Muscle of leg (tissue), 16 donors: ENCODE measurements at places on chromosomes 2 and 18.

- no peak for DNase-seq
These were observed 15.3 kb downstream of the CELF4 start for GRCh38 chr18:37550118-37550875.

- DNase-seq = no peak
These were observed 39.5 kb upstream of the TFPI start for GRCh38 chr2:187593697-187594096.

- no peak for DNase-seq
These were observed 159.0 kb upstream of the CCDC195 start for GRCh38 chr2:224875153-224875552.

DNA sequence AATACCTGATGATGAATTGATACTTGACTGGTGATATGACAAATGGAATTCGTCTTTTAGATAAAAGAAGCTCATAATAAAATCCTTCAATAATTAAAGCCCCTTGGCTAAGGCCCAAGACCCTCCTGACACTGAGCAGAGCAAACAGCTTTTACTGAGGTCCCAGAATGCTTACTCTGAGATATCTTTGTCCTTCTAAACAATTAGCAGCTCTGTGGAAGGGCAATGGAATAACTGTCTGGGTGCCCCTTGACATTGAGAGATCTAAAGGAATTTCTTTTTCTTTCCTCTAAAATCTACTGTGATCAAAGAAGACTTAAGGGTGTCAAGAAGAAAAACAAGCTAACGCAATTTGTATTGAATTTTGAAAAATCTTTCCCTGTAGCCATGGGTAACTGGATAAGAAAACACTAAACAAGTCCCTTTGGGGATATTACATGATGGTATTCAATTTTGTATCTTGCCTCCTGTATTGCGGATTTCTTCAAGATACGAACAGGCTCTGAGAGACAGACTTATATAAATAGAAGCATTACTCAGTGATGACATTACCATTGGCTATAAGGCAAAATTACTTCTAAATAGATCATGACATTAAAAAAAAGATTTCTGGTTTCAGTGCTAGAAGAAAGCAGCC is 128.8 kb downstream of the MREG start:
- DNase-seq = peak; percentile 92

- DNase-seq = no peak
These were observed 4.7 kb downstream of the PLCL1 start for GRCh38 chr2:197809064-197809463.

DNA sequence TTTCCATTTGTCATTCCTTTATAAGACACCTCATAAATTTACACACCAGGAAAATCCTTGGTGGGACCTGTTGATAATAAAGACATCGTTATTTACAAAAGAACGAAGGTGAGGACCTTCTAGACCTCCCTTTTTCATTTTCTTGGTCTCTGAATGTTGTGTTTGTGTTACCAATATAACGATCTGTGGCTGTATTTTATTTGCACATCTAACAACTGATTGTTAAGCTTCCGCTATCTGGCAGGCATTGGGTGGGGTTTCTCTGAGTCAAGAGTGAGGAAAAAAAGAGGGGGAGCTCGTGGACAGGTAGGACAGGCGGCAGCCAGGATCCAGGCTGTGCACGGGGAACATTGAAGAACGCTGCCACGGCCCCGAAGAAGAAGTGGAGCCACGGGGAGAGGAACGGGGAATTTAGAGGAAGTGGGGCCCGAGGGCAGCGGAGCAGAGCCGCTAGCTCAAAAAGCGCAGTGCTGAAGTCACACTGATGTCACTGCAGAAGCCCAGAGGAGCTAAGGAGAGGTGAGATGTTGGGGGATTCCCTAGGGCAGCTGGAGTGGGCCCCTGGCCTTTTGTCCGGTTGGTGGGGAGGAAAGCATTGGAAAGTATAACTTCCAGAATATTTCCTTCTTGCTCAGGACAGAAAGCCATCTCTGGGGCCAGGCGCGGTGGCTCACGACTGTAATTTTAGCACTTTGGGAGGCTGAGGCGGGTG is 20.9 kb upstream of the DNMT3A start:
- peak; percentile 63 for DNase-seq

DNA sequence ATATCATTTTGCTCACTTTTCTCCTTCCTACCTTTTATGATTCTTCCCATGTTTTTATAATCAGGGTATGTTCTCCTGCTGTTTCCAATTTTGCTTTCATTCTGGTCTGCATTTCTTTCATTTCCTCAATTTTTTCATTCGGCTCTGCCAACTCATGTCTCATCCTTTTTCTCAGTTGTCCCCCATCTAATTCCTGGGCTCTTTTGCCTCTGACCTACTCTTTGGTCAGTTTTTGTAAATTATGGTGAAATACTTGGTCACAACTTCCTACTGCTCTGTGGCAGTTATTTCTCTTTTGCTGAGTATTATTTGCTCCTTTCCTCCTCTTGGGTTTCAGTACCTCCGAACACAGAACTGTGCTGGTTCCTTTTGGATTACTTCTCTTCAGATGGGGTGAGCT is 27.5 kb downstream of the MYO7B start:
- no peak for DNase-seq

DNA sequence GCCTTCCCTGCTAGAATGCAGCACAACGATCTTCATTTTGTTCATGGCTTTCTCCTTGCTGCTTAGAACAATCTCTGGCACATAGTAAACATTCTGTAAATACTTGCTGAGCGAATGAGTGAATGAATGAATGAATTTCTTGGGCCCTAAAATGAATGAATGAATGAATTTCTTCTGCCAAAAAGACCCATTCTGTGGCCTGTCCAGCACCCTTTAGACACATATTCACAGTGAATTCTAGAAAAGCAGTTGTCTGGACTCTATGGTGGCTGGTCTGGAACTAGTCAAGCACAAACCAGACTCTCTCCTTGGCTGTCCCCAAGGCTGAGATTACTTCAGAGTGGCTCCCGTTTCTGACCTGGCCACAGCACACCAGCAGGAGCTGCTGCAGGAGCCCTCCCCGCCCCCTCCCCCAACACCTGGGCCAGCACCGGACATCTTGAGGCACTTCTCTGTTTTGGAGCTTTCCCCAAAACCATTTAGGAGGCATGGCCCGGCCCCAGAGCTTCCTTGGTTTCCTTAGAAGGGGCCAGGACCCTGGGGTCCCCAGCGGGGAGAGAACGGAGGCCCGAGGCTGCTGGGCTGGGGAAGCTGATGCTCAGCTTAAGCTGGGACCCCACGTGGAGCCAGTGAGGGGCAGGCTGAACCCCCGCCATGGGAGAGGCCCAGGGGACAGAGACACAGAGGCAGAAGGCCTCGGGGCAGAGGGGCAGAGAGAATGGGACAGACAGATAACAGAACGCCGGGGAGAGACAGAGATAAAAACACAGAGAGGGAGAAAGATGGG is 159.0 kb downstream of the ZFP36L2 start:
- no peak for DNase-seq

GRCh38 chr2:238127165-238128060 is 11.1 kb upstream of the KLHL30 start:
- DNase-seq = peak; percentile 75

- peak; percentile 41 for DNase-seq
These were observed 61.7 kb downstream of the ACKR3 start for GRCh38 chr2:236631281-236631855.

DNA sequence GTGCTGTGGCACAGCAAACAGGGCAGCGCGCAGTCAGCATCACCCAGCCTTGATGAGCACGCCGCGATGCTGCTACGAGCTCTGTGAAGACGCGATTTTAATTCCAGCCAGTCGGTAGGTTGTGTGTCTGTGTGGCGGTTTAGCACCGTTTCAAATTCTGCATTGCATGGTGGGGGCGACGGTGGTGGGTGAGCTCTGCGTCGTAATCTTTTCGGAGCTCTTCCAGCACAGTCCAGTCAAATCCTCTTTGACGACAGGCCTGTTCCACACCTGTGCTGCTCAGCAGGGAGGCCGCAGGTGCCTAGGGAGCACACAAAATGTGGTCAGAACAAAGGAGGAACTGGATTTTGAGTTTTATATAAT is 8.6 kb downstream of the ALLC start:
- no peak for DNase-seq

DNA sequence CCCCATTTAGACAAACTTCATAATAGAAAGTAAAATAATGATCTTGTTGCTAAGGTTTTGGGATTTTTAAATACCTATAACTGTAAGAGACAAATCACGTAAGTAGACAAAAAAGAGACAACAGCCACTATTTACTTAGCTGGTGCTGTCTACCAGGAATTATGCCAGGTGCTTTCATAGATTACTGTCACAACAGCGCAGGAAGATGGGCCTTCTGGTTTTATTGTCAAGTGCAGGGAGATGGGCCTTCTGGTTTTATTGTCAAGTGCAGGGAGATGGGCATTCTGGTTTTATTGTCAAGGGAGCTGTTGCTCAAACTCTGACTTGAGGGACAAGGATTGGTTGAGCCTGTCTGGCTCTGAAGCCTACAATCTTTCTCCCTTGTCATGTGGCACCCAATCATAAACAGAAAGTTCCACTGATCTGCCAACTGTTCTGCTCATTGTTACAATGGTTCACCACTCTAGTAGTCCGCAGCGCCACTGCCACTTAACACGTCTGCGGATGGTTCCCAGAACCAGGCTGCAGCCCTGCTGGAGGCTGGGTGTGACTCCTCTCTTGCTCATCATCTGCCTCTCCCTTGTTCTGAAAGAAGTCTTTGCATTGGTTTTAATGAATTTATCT is 95.0 kb downstream of the RNF144A start:
- no peak for DNase-seq

DNA sequence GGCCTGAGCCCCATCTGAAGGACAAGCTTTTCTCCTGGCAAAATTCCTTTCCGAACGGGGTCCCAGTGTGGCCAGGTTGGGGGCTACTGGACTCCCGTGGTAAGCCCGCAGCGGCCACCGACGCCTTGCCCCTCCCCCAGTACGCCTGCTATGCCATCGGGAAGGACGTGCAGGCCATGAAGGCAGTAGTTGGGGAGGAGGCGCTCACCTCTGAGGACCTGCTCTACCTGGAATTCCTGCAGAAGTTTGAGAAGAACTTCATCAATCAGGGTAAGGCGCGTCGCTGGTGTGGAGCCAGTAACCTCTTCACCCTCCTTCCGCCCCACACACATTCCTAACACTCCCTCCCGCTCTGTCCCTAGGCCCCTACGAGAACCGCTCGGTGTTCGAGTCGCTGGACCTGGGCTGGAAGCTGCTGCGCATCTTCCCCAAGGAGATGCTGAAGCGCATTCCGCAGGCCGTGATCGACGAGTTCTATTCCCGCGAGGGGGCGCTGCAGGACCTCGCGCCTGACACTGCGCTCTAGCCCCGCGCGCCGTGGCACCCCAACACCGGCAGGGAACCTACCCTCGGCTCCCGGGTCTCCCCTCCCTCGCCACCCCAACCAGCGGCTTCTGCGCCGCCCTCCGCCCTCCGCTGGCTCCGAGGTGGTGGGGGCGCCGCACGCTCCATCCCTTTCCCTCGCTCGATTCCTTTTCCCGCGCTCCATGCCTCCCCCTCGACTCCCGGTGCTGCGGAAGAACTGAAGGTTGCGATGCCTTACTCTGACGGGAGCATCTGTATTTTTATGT is 13.6 kb upstream of the ANKRD53 start:
- peak; percentile 64 for DNase-seq

DNA sequence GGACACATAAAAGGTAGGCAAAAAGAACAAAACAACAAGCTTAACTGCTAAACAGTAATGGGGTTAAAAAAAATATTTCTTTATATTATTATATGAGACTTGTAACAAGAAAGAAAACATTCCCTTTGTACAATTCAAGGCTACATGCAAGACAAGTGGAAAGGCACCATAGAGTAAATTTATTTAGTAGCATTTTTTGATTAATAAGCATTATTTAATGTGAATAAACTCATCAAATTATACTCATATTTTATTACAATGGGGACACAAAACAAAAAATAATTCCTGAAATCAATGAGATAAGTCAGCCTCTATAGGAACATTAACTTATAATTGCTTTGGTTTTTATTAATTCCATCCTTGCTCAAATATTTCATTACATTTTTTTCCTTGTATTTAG is 809.2 kb downstream of the ERBB4 start:
- DNase-seq = no peak

- DNase-seq = no peak
These were observed 77.3 kb upstream of the RPL31 start for GRCh38 chr2:100924520-100925451.

DNA sequence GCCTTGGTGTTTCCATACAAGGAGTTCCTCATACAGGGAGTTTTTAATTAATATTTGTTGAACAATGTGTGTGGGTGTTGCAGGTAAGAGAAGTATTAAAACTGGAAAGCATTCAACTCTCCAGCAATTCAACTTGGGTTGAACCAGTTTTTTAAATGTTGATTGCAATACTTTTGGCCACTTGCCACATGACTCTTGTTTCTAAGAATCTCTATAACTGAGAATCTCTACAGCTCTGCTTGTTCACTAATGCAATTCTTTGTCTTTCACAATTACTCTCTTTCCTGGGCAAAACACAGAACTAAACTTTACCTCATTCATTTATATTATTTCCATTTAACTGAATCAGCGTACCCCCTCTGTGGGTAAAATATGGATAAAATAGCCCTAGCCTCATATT is 429.4 kb downstream of the ARHGAP15 start:
- peak; percentile 72 for DNase-seq

GRCh38 chr2:242012956-242013764 is 143.6 kb downstream of the RTP5 start:
- DNase-seq = no peak

DNA sequence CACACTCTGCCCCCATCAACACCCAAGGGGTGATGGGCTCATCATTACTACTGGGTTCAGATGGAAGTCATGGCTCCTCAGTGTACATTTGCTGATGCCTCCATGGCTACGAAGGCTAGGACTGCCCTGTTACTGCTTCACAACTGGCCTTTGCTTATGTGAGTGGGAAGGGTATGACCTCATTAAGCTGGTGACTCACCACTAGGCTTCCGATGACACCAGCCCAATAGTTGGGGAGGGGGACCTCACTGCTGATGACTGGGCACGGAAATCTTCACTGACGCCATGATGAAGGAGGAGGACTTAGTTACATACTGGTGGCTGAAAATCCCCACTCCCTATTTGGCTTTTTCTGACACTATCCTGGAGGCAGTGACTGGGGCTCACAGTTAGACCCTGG is 263.2 kb downstream of the CMPK2 start:
- DNase-seq = no peak

- peak; percentile 85 for DNase-seq
These were observed 702 bp downstream of the LMAN1 start for GRCh38 chr18:59358414-59358711.

- DNase-seq = no peak
These were observed 92.8 kb downstream of the NFATC1 start for GRCh38 chr18:79488311-79489050.

GRCh38 chr2:21404827-21405625 is 281.3 kb downstream of the TDRD15 start:
- no peak for DNase-seq
